ENCODE measurements at places on chromosomes 3 and 15. TPM values are rescaled to one million over a fixed set of nuclear protein-coding genes. Genes with fewer than 3 reads are reported as not detected.

The MESP2 gene
- total RNA-seq: not detected

The RPL32 gene
- total RNA-seq: 1,359 TPM

The OR5K2 gene
- total RNA-seq: not detected

The WDR6 gene
- total RNA-seq: 29.6 TPM

The GOLGA6L7 gene
- not detected for total RNA-seq

The DAZL gene
- total RNA-seq: not detected

The CLDN16 gene
- total RNA-seq: 0.15 TPM

The NIPA2 gene
- total RNA-seq: 132 TPM

The MORC1 gene
- total RNA-seq: 0.04 TPM

The NTRK3 gene
- 0.04 TPM for total RNA-seq

The STXBP5L gene
- total RNA-seq: 9.8 TPM

The KIF15 gene
- 15.7 TPM for total RNA-seq

The DIS3L gene
- total RNA-seq: 21.3 TPM

GRCh38 chr3:169984292-169984691 is 17.7 kb downstream of the SEC62 start:
- DNase-seq: no peak

DNA sequence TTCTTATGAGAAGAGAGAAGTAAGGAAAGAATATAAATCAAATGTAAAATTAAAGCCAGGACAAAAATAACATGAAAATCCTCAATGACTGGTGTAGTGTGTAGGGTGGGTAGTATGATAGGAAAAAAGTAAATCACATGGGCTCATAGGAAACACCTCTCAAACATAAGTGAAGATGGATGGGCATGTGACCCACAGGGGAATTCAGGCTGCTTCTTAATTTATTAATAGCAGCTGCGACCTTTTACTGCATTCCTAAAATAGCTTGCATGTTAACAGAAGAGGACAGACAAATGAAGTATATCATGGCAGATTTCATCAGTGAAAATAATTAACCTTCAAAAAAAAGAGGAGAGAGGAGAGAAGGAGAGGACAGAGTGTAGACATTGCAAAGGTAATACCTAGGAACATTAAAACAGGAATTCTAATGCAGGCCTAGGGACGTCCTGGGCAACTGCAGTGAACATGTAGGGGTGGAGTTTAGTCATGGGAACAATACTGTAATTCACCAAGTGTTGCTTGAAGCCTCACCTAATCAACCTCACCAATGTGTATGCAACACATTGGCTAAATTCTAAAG is 132.9 kb downstream of the KCNMB2 start:
- no peak for DNase-seq

GRCh38 chr3:128312271-128312670 is 154.4 kb downstream of the DNAJB8 start:
- DNase-seq: no peak

DNA sequence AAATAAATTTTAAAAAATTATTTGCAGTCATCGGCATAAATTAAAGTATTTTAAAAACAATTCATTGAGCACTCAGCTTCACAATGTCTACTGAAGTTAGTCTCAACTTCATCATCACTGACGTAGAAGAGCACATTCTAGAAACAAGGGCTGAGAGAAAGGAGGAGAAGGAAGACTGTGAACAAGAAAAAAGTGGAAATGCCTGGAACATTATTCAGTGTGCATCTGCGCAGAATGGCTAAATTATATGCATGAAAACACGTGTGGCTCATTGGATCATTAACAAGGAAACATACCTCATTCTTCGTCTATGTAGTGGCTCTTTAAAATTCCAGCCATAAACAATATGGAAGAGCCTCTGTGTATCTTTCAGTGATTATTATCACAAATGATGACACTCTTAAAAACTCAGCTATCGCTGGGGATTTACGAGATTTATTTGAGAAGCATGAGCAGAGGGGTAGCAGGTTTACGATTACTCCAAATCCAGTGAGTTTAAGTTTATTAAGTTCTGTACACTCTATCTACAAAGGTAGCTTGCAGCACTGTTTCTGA is 404.2 kb upstream of the CDIN1 start:
- DNase-seq: no peak

- no peak for DNase-seq
Measured at GRCh38 chr15:32717426-32718226, at the start of gene GREM1. Gene GREM1, plus strand, starts transcription at chr15:32718004. Its CDS starts 12,687 bp downstream, at chr15:32730691.

GRCh38 chr15:100309109-100310040 is 32.4 kb downstream of the ADAMTS17 start:
- no peak for DNase-seq

GRCh38 chr3:57152151-57153143 is 12.7 kb downstream of the IL17RD start:
- DNase-seq: no peak

DNA sequence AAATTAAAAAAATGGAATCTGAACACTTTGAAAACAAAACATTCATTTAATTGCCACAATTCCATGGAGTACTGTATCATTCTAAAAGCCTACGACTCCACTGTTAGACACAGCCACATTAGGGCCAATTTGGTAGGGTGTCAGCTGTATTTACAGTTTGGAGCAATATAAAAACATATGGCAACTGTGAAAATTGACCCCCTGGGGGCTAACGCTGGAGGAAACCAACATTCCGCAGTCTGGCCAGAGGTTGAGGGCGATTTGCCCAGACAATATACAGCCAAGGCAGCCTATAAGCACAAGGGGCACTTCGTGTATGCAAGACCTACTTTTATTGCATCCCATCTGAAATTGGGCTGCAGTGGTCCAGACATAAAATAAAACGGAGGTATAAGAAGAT is 476.5 kb upstream of the WNT5A start:
- DNase-seq: no peak

GRCh38 chr3:48558493-48559134 is 2.0 kb upstream of the PFKFB4 start:
- no peak for DNase-seq

GRCh38 chr15:63945838-63946298 is 100.4 kb downstream of the DAPK2 start:
- no peak for DNase-seq

DNA sequence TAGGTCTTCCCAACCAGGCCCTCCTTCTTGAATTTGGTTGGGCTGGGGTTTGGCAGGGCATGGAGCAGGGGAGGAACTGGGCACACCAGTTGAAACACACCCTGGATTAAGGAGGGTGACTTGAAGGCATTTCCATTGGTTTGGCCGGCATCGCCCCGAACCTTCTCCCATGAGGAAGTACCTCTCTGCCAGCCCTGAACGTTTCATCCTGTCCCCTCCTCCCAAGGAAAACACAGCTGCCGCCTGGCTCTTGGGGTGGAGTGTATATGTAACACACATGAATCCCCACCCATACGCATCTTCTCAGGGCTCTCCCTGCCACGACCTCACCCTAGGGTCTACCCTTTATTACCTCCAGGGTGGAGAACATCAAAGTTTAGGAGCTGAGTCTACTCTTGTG is 14.6 kb downstream of the UBAP1L start:
- DNase-seq: no peak

DNA sequence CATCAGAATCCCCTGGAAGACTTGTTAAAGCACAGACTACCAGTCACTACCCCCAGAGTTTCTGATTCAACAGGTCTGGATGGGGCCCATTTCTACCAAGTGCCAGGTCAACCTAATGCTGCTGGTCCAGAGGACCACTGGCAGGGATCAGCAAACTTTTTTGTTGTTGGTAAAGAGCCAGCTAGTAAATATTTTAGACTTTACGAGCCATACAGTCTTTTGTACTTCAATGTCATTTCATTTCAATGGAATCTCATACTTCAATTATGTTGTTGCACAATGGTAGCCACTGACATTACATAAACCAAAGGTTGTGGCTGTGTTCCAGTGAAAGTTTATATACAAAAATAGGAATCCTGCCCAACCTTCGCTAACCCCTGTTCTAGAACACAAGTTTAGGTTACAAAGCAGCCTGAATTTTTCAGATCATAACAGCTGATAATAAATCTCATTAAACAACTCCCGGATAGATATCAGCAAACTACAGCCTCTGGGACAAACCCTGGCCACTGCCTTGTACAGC is 28.7 kb downstream of the ULK4 start:
- DNase-seq: peak; percentile 57

- no peak for DNase-seq
Measured at GRCh38 chr3:13798401-13798800, 81.5 kb downstream of the WNT7A start.

- peak; percentile 45 for DNase-seq
Measured at GRCh38 chr15:95024351-95024750, 793.0 kb downstream of the MCTP2 start.

GRCh38 chr3:71346061-71346460 is 237.5 kb downstream of the FOXP1 start:
- DNase-seq: no peak

- peak; percentile 56 for DNase-seq
Measured at GRCh38 chr3:73100741-73101559, 39.5 kb downstream of the EBLN2 start.

DNA sequence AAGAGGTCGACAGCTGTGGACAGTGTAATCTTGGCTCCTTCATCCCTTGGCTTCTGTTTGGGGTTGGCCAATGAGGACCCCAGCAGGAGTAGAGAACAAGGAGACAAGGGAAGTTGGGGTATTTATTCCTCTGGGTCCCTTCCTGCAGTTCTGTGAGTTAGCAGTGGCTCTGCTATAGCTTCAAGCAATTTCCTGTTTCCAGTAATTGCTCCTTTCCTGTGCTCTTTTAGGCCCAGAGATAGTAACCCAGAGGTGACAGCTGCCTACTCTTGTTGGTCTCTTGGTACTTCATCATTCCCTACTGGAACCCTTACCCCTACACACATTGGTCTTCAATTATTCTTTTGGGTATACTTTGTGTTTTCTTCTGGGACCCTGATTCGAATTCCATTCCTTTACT is 92.9 kb downstream of the NR1D2 start:
- no peak for DNase-seq

- no peak for DNase-seq
Measured at GRCh38 chr15:92430069-92430440, 36.4 kb downstream of the ST8SIA2 start.

DNA sequence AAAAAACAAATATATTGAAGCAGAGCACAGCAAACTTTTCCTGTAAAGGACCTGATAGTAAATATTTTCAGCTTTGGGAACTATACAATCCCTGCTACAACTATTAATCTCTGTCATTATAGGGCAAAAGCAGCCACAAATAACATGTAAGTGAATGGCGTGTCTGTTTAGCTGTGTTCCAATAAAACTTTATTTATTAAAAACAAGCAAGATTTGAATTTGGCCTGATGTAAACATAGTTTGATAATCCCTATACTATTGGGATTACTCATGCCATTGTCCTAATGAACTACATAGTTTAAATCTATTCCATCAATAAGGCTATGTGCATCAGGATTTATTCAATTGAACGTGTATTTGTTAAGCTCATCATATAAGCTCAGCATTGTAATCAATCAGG is 286.8 kb upstream of the CNTN6 start:
- no peak for DNase-seq

GRCh38 chr15:70379938-70380883 is 282.5 kb upstream of the TLE3 start:
- DNase-seq: no peak

DNA sequence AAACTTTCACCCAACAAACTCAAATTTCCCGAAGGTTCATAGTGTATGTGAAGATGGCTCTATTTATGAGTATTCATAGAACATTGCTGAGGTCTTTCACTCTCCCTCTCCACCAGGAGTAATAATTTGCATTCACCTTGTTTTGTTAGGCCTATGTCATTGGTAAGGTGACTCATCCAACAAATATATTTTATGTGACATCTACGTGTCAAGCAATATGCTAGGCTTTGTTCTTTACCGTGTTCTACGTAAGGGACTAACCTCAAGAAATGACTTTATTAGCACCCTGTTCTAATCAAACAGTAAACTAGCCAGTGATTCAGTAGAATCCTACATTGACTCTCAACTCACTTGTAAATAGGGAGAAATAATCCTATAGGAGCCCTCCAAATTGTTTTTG is 334.4 kb downstream of the FGF12 start:
- no peak for DNase-seq

GRCh38 chr3:171640520-171641412 is 169.5 kb downstream of the PLD1 start:
- peak; percentile 45 for DNase-seq

DNA sequence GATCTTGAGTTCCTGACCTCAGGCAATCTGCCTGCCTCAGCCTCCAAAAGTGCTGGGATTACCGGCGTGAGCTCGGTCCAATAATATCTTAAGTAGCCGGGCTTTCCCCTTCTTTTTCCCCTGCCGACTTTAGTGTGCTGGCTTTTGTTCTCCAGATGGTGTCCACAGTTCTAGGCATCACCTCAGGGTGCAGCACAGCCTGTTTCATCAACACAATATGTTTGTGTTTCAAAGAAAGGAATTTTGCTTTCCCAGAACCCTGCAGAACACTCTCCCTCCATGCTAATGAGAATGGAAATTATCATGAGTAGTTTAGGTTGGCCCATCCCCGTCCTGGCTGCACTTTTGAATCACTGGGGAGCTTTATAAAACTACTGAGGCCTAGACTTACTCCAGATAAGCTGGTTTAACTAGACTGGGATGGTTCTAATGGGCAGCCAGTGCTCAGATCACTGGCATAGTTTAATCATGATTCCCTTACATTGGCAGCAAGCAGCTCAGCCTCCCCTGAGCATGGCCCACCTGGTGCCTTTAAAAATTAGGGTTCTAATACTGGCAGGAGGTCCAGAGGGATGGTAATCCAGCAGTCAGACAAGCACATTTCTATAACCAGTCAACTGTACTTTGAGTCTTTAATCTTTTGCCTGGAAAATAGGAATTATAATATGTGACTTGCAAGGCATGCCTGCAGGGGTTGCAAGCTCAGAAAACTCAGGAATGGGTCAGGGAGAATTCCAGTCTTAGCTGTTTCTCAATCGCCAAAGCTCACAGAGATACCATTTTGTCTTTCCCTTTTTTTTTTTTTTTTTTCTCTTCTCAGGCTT is 127.6 kb upstream of the RASGRP1 start:
- DNase-seq: no peak

DNA sequence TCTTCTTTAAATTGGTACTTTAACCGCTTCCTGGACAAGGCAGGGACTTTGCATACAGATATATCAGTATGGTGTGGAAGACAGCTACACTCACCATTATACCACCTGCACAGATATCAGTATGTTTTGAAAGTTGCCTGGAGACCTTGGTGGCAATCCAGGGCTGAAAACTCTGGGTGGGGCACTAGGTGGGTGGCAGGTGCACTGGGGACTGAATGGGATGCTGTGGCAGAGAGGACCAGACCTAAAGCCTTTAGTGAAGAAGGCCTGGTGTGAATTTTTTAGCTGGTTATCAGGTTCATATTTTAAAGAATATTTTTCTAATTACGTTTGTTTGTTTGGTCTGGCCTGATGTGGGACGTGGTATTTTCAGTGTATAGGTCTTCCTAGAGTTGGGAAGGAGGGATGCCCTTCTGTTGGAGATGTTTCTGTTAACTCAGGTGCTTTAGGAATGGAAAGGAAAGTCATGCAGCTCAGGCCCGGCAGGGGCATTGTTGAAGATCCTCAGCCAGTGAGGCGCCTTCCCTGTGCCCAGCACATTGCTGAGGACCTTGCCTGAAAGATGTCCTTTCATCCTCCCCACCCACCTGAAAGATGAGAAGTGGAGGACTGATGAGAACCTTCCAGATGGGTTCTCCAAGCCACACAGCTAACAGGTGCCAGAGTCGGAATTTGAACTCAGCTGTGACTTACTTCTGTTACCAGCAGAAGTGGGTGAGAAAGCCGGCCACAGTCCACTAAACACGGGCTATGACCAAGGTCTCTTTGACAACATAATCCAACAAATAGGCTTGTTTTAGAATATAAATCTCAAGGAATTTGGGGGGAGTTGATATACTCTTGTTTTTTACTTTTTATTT is 77.3 kb downstream of the APBA2 start:
- no peak for DNase-seq

All from H4 (cell line).